Bone marrow (tissue), 2 donors: ENCODE measurements at places on chromosomes 12 and 14.

- DNase-seq, result no peak
Measured at GRCh38 chr12:121808623-121809022, 4.8 kb downstream of the SETD1B start.

DNA sequence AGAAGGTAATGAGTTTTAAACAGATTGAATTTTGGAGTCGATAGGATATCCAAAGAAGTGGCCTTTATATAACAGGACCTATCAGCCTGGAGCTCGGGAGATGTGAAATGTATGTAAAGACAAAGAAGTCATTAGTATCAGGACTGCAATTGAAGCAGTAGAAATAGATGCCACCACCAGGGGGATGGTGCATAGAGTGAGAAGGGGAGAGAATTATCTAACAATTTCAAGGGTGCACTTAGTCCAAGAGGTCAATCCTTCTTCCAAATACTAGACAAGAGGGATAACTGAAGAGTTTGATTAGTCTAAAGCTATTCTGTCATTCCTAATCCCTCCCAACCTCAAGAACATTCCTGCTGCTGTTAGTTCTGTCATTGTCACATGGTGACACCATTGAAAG lies 127.8 kb downstream of the CFAP54 start:
- no peak for DNase-seq

- DNase-seq, result no peak
Measured at GRCh38 chr12:24378548-24379407, 429.3 kb upstream of the SOX5 start.

DNA sequence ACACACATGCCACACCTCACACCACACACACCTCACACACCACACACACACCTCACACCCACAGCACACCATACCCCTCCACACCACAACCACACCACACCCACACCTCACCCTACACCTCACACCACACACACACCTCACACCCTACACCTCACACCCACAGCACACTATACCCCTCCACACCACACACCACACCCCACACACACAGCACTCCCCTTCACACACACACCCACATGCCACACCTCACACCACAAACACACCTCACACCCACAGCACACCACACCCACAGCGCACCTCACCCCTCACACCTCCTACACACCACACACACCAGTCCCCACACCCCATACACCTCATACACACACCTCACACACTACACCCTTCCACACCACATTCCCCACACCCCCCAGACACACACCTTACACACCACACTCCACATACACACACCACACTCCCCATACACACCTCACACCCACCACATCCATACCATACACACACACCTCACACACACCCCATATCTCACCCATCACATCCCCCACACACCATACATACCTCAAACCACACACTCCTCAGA lies 80.0 kb downstream of the ACTN1 start:
- DNase-seq, result no peak

- DNase-seq, result no peak
Measured at GRCh38 chr12:25578411-25579143, 25.5 kb upstream of the LMNTD1 start.

DNA sequence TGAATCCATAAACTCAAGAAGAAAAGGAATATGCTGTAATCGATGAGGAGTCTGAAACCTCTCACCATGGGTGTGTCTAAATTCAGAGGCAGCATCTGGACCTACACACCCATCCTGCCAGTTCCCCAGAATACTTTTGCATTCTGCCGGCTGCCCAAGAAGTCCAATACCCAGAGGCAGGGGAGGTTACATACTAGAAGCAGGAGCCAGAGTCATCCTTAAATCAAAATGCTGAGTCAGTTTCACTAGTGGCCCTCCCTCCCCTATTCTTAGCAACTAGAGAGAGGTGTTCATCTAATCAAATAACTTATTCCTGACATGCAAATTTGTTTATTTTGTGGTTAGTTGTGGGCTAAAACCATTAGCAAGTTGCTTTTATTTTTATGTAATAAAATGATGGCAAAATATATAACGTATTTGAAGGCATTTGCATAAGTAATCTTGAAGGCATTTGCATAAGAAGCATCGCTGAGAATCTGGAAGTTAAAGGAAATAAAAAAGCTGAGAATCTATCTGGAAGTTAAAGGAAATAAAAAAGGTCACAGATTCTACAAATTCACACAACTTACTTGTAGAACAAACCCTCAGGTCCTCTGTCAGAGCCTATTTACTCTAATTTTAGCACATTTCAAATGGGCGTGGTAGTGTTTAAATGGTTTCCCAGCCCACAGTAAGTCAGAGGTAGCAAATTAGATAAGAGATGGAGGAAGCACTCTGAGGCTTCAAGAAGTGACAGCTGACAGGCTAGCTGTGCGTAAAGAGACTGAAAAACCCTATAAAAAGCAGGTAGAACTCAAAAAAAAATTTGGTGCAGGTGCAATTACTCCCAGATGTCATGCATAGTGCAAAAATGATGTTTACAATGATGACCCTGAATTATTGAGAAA lies 7.8 kb downstream of the BHLHE41 start:
- no peak for DNase-seq

GRCh38 chr14:87443787-87444186 lies 549.2 kb downstream of the GALC start:
- DNase-seq, result no peak

- no peak for DNase-seq
Measured at GRCh38 chr12:81347404-81347803, 269.5 kb downstream of the ACSS3 start.

- DNase-seq, result no peak
Measured at GRCh38 chr14:55689981-55690871, 110.2 kb downstream of the KTN1 start.

DNA sequence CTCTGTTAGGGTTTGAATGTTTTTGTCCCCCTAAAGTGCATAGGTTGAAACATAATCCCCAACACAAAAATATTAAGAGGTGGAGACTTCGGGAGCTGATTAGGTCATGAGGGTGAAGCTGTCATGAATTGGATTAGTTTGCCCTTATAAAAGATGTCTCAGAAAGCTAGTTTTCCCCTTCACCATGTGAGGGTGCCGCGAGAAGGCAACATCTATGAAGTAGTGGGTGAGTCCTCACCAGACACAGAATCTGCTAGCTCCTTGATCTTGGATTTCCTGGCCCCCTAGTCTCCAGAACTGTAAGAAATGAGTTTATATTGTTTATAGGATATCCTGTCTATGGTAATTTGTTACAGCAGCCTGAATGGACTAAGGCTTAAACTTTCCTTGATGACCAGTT lies 301.5 kb upstream of the ATP2B1 start:
- DNase-seq, result no peak

DNA sequence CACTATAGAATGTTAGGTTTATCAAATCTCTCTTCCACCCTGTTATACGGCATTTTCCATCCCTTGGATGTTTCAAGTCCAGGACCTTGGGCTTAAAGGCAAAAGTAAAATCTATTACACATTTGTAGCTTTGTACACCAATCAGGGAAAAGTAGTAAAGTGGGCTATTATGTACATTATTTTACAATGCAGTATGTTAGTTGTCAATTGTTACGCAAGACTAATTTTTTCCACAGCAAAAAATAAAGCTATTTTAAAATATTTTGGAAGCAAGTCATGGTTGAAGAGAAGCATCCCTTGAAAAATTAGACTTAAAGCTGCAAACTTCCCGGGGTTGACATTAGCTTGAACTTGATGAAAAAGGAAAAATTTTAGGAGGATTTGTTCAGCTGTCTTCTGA lies 476.2 kb downstream of the DIO2 start:
- no peak for DNase-seq

DNA sequence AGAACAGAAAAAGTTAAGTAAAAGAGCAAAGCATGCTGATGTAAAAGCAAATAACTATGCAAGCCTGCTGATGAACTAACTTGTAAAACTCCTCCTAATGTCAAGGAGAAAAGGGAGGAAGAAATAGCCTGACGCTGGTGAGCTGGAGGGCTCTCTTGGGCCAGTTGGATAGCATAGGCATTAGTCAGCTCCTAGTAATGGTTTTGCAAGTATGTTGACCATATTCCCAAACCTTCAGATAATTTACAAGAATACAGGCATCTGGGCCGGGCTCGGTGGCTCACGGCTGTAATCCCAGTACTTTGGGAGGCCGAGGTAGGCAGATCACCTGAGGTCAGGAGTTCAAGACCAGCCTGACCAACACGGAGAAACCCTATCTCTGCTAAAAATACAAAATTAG lies 871.4 kb downstream of the C12orf50 start:
- no peak for DNase-seq

GRCh38 chr14:52825085-52825484 lies 33.7 kb upstream of the GNPNAT1 start:
- DNase-seq, result no peak

- no peak for DNase-seq
Measured at GRCh38 chr12:106090591-106091445, 47.9 kb downstream of the NUAK1 start.

DNA sequence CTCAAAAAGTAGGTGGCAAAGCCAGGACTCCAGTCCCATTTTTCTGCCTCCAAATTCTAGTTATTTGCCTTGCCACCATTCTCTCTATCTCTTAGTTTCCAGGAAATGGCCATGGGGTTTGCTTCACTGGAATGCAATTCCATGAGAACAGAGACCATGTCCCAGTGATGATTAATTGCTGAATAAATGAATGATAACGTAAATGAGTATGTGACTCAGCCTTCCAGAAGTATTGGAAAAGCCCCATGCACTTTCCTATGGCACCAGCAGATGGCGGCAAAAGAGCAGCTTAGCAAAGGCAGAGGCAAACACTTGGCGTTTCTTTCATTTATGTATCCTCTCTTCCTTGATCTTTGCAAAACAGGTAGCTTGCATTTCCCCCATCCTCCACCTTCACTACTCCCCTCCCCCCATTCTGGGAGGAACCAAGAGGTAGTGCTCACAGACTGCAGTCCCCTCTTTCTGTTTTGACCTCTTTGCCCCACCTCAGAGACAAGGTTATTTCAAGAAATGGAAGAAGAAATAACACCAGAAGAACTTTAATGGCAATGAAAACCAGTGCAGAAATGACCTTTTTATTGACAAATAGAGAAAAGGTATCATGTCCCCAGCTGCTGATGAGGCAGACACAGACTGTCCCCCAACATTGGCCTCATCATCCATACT lies 21.3 kb downstream of the TBX3 start:
- peak; percentile 29 for DNase-seq

- DNase-seq, result no peak
Measured at GRCh38 chr12:104624529-104624928, 167.8 kb downstream of the CHST11 start.

GRCh38 chr14:100160534-100160916 lies 1.1 kb upstream of the DEGS2 start:
- DNase-seq, result no peak

GRCh38 chr12:79317179-79317847 lies 373.5 kb downstream of the PAWR start:
- no peak for DNase-seq

- no peak for DNase-seq
Measured at GRCh38 chr12:88870000-88870737, 289.9 kb upstream of the KITLG start.

DNA sequence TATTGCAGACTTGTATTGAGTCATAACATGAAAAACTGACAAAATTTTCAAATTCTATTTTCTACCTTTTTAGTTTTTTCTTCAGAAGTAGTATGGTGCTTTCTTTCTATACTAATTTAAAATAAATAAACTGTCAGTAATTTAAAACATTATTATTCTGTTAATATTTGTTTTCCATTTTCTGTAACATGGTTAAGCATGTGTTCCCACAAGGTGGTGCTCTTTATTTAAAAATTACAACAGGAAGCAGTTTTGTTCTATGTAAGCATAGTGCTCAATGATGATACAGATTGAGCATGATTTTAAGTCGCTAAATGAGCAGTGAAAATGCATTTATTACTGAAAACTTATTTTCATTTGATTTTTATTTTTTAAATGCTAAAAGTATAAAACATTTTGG lies 114.6 kb downstream of the PPFIA2 start:
- DNase-seq, result no peak

- no peak for DNase-seq
Measured at GRCh38 chr14:71139294-71139946, 232.2 kb downstream of the PCNX1 start.

- DNase-seq, result no peak
Measured at GRCh38 chr12:46219132-46219876, 49.5 kb downstream of the SLC38A1 start.

GRCh38 chr14:61264010-61264571 lies 17.0 kb downstream of the TMEM30B start:
- no peak for DNase-seq

DNA sequence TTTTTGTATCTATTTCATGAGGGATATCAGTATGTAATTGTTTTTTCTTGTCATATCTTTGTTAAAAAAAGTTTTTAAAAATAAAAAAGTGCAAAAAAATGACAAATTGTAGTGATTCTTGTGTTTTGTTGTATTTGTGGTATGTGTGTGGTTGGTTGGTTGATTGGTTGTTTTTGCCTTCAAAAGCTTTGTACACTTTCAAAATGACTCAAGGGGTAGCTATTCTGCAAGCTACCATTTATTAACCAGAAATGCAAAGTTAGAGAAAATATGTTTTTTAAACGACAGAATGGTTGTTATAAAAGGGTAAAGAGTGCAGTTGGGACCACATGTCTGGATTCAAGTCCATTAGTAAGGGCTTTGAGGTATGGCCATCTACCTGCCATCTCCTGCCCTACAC lies 119.3 kb downstream of the SLC35F4 start:
- DNase-seq, result no peak

DNA sequence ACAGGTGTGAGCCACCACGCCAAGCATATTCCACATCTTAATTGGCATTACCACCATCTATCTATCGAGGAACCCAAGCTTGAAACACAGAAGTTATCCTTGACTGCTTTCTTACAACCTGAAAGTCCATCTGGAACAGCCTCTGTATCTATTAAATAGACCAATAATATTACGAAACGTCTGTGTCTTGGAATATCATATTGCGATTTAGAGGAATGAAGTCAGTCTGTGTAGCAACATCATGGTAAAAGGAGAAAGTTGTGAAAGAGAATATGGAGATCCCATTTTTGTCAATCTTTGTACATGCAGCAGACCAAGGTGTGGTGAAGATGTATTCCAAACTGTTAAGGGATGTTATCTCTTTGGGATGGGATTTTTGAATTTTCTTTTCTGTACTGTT lies 25.8 kb upstream of the MAX start:
- no peak for DNase-seq

DNA sequence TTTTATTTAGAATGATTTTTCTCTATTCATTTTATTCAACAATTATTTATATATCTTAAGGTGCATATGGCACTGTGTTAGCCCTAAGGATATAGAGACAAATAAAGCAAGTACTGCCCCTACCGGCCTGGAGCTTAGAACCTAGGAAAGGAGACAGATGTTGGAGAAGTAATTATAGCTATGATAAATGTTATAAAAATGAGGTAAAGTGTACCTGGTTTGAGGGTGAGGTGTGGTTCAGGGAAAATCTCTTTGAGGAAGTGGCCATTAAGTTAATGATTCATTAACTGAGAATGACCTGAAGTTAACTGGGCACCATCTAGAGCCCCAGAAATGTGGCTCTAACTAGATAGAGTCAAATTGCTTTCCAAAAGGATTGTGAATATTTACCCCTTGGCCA lies 31.9 kb downstream of the CDKL1 start:
- DNase-seq, result no peak
